ENCODE measurements at places on chromosomes 4 and X.

DNA sequence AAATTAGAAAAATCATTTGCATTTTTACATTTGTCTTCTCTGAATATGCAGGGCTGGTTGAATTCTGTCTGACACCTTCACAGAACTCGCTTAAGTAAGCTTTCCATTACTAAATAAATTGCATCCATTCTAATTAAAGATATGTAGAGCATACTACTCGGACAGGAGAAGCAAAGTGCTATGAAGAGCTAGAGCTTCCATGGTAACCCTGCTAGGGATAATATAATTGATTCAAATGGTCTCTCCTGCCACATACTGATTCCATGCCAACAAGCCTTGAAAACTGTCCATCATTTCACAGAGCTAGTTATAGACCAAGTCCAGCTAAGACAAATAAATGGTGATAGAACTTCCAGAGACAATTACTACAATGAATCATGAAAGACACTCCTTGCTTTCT is 571.5 kb downstream of the KCNIP4 start:
- H3K4me1 ChIP-seq: no peaks in the 10 kb centered on the region
- no peaks in the 10 kb centered on the region for H3K36me3 ChIP-seq
- DNase-seq: no peak
- no peak overlapping the region for H3K4me3 ChIP-seq

DNA sequence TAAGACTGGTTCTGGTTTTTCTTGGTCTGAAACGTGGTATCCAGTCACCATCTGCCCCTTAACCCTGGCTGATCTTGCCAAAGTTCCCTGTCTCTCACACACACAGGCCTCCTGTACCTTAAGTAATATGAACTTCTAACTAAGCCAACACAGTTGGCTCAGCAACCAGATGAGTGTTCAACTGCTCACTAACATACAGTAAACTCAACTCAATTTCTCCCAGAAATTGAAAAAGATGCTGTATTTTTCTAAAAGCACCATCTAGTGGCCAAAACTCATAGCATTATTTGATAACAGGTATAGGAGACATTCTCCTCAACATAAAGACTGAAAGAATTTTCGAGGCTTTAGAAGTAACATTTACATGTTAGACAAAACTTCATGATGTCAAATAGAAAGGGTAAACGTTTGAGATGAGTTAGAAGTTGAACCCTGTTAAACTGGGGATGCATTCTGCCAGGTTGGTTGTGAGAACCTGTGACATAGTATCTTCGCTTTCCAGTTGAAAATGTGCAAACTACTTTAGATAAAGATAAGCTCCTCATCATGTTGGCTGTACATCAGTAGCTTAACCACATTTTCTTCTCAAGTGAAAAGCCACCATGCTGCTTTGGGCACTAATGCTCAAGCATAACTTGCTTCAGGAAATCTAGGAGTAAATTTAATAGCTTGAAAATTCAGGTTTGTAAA is 31.2 kb downstream of the CCNI start:
- H3K4me1 ChIP-seq: peaks cover 5% of the 10 kb centered on the region
- DNase-seq: no peak
- no peaks in the 10 kb centered on the region for H3K27me3 ChIP-seq
- no peak overlapping the region for H3K27ac ChIP-seq

GRCh38 chrX:103386332-103386731 is 10.0 kb downstream of the BEX3 start:
- H3K36me3 ChIP-seq: no peaks in the 10 kb centered on the region
- no peak overlapping the region for H3K27ac ChIP-seq
- no peak for DNase-seq

DNA sequence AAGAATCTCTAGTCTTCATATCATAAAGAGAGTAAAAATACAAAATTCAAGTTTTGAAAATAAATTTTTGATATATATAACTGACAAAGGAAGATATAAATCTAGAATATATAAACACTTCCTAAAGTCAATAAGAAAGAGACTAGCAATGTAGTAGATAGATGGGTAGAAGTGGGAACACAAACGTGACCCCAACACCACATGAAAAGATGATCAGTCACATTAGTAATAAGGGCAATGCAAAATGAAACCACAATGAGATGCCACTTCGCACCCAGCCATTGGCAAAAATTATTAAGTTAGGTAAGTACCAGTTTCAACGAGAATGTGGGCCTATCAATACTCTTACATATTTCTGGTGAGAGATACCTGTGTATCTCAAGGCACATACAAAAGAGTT is 106.5 kb downstream of the EGF start:
- no peak overlapping the region for H3K4me3 ChIP-seq
- H3K27ac ChIP-seq: no peak overlapping the region
- no peaks in the 10 kb centered on the region for H3K4me1 ChIP-seq
- H3K36me3 ChIP-seq: no peaks in the 10 kb centered on the region

DNA sequence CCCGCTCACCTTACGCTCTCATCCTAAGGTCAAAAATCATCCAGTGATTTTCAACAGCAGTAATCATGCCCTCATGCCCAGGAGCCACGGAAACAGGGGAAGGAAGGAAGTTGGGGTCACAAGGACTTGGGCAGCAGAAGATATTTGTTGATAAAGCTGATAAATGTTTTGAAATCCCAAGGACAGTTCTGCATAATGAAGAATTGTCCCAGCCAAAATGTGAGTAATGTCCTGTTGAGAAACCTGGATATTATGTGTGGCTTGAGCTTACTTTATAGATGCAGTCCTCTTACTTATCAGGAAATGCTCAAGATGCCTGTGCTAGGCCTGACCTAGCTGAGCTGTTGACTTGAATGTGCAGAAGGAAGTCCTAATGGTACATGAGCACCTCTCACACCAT is 263.0 kb upstream of the ZFP42 start:
- H3K27ac ChIP-seq: no peak overlapping the region
- H3K4me3 ChIP-seq: no peak overlapping the region
- H3K4me1 ChIP-seq: no peaks in the 10 kb centered on the region
- H3K27me3 ChIP-seq: no peaks in the 10 kb centered on the region

GRCh38 chrX:5702890-5703289 is 525.8 kb downstream of the NLGN4X start:
- no peaks in the 10 kb centered on the region for H3K4me1 ChIP-seq
- no peak overlapping the region for H3K27ac ChIP-seq
- DNase-seq: no peak
- H3K4me3 ChIP-seq: no peak overlapping the region
- H3K36me3 ChIP-seq: no peaks in the 10 kb centered on the region

DNA sequence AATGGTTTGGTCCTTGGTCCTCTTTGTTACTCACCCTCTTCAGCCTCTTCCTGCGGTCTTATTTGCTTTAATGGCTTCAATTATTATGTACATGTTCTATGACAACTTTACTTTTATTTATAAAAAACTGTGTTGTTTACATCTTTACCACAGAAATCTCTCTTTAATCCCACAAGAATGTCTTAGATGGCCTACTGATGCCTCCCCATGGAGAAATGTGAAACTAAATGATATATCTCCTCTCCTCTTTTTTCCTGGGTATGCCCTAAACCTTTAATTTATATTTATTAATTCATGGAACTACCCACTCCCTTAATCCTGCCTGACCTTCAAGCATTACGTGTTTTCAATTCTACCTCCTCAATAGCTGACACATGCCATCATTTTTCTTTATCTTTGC is 573.2 kb downstream of the CENPC start:
- no peak overlapping the region for H3K4me3 ChIP-seq
- H3K27ac ChIP-seq: no peak overlapping the region
- no peaks in the 10 kb centered on the region for H3K36me3 ChIP-seq
- no peaks in the 10 kb centered on the region for H3K27me3 ChIP-seq
- no peaks in the 10 kb centered on the region for H3K4me1 ChIP-seq
- no peak for DNase-seq

GRCh38 chr4:35760807-35761206 is 483.5 kb downstream of the ARAP2 start:
- H3K27ac ChIP-seq: no peak overlapping the region
- no peaks in the 10 kb centered on the region for H3K27me3 ChIP-seq
- no peaks in the 10 kb centered on the region for H3K36me3 ChIP-seq
- H3K4me1 ChIP-seq: no peaks in the 10 kb centered on the region
- DNase-seq: no peak

DNA sequence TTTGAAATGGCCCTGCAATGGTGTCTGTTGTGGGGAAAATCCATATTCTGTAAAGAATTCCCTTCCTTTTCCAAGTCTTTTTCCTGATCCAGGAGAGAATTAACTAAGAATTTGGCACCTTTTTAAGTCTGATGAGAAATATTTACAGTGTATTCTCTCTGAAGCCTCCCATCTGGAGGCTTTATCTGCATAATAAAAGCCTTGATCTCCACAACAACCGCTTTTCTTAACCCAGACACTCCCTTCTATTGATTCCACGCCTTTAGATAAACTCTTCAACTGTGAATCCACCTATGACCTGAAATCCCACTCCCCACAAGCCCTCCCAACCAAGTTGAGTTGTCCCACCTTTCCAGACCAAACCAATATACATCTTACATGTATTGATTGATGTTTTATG is 43.1 kb upstream of the TMPRSS11E start:
- H3K27me3 ChIP-seq: peaks cover 17% of the 10 kb centered on the region
- H3K36me3 ChIP-seq: no peaks in the 10 kb centered on the region
- H3K4me1 ChIP-seq: no peaks in the 10 kb centered on the region
- H3K4me3 ChIP-seq: no peak overlapping the region
- DNase-seq: no peak

- H3K4me1 ChIP-seq: peaks cover 11% of the 10 kb centered on the region
- H3K27ac ChIP-seq: no peak overlapping the region
- no peak overlapping the region for H3K4me3 ChIP-seq
- H3K27me3 ChIP-seq: no peaks in the 10 kb centered on the region
Measured at GRCh38 chr4:153579872-153580271, 104.2 kb upstream of the TLR2 start.
